ENCODE measurements at places on chromosomes 4 and X.
A peak's percentile ranks its signal among the peaks of the same experiment; 100 is the strongest.

GRCh38 chr4:114368751-114369150, 229.9 kb upstream of the UGT8 start:
- DNase-seq, result no peak

- DNase-seq, result no peak
Measured at GRCh38 chr4:54229631-54230483, 764 bp downstream of the PDGFRA start.

GRCh38 chrX:50495616-50496015, 25.0 kb upstream of the DGKK start:
- no peak for DNase-seq

DNA sequence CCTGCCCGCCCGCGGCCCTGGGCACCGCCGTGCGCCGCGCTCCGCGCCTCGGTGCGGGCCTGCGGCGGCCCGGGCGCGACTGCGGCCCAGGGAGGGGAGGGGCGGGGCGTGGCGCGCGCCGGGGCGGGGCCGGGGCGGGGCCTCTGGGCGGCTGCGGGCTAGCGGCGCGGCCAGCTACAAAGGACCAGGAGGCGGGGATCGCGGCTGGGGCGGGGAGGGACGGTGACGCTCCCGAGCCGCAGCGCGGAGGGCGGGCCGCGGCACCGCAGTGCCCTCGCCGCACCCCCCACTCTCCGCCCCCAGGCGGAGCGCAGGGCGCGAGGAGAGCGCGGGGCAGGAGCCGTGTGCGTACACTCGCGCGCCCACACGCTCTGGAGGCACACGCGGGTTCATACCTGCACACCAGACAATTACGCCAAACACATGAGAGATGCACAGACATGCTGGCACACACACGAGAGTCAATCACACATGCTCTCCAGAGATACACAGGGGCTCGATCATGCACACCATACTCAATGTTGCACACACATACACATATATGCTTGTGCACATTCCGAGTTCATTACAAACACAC, at the start of gene CRMP1:
Gene CRMP1, minus strand, starts transcription at position 83 of the 577 bp plus-strand sequence. CDS start 117 bp downstream, outside the sequence.
- no peak for DNase-seq

- no peak for DNase-seq
Measured at GRCh38 chr4:57640391-57641100, 530.4 kb upstream of the IGFBP7 start.

DNA sequence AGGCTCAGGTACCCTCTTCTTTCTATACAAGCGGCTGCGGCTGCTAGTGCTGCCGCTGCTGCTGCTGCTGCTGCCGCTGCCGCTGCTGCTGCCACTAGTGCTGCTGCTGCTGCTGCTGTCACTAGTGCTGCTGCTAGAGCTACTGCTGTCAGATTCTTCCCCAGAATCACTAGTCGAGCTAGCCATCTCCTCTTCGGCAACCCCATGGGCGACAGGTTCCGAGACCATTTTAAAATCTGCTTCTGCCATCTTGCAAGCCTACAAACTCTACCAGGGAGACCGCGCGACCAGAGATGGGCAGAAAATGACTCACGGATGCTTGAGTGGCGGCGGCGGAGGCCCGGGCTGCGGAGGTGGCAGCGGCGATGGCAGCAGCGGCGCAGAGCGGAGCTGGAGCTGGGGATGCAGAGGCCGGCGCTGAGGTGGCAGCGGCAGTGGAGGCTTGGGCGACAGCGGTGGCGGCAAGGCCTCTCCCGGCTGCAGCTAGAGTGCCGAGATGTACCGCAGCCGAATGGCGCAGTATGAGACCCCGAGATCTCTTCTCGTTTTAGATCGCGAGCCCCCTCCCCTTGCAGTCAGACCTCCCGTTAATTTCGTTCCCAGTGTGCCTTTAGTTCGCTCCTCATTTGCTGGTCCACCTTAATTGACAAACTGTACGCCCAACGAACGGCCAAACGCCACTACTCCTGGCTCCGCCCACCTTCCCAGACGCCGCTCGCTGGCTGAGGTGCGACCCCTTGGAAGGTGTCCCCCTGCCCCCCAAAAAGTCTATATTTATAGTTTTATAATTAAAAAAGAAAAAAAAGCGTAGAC, at the start of gene NAP1L3:
Gene NAP1L3, minus strand, starts transcription at position 523 of the 813 bp plus-strand sequence. Its CDS starts 274 bp downstream, at position 249.
- DNase-seq, result no peak

GRCh38 chr4:2930135-2930757, 33.0 kb downstream of the NOP14 start:
- DNase-seq, result no peak

DNA sequence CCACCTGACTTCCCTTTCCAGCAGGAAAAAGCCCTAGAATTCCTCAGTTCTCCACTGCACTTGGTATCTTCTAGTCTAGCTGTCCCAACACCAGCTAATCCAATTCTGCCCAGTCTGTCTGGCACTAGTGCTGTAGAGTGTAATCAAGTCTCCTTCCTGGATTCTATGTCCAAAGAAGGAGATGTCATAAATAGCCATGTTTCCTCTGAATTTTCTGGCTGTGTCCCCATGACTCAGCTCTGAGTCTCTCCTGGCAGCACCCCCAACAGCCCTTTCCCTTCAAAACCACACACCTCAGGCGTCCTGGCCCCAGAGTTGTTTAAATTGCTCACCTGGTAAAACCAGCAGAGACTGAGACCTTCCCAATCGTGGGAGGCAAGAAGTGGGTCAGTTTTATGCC, 197.2 kb downstream of the GRXCR1 start:
- no peak for DNase-seq

- no peak for DNase-seq
Measured at GRCh38 chr4:82623121-82623683, 61.4 kb upstream of the TMEM150C start.

GRCh38 chr4:16082426-16083240, 1.2 kb downstream of the PROM1 start:
- no peak for DNase-seq

GRCh38 chrX:68897118-68897945, 68.5 kb downstream of the EFNB1 start:
- DNase-seq, result peak; percentile 72

DNA sequence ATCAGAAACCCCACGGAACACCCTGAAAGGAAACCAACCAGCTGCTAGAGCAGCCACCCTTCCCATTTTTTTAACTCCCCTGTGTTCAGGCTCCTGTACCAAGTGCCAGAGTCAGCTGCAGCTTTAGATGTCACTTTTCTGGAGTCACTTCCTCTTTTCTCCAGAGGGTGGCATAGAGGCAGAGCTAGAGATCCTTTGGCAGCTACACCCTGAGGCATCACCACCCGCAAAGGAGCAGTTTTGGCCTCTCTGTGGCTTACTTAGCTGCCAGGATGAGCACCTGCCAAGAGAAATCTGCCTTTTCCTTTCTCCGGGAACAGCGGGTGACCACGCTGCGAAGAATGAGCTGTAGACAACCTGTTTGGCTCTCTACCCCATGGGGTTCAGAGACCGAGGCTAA, 58.0 kb upstream of the CHRDL1 start:
- peak; percentile 13 for DNase-seq

- no peak for DNase-seq
Measured at GRCh38 chr4:165060938-165061337, 7.3 kb downstream of the TRIM75 start.

DNA sequence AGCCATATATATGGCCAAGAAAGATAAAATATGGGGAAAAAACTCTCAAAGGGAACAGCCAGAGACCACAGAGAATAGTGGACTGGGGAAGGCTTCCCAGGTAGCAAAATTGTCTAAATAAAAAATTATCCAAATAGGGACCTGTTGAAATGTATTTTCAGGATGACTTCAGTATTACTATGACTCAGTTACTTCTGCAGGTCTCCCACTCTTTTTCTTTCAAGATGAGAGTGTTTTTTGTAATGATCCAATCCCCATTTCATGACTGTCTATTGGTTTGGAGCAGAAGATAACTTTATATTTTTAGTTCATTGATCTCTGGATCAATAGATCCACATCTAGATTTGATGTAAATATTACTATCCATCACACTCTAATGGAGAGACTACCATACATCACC, 372.1 kb upstream of the EMCN start:
- no peak for DNase-seq

DNA sequence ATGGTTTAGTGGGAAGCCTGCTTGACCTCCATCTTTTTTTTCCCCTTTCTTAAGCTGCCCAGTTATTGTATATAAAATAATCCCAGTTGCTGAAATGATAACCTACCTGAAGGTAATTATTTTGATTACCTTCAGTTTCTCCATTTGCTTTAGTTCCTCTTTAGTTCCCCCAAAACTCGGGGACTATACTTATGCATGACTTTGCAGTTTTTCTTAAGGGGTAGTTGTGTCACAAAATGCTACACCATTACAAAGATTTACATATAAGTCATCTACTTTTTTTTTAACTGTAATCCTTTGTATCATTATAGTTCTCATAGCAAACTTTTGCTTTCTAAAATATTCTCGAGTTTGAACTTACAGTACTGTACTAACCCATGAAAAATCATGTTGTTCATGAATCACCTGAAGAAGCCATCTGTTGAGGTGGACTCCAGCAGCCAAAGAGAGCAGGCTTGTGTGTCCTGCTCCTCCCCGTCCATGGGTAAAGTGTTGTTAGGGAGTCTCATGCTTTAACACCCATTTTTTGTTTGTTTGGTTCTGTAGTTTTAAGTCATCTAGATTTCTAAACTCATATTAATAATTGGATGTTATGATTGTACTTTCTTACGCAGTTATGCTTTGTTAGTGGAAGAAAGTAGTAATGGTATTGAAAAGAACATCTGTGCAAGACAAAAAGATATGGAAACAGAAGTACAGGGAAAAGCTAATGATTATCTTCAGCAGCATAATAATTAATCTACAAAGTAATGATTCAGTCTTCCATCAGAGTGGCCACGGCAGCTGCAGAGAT, 34.6 kb downstream of the HADH start:
- no peak for DNase-seq

GRCh38 chr4:112296949-112297880, at the start of gene ALPK1:
TSS of gene ALPK1 (plus strand) at chr4:112297369.
- DNase-seq, result no peak

GRCh38 chr4:154084864-154085263, 296.0 kb upstream of the SFRP2 start:
- DNase-seq, result no peak

- no peak for DNase-seq
Measured at GRCh38 chr4:91198951-91199350, 1071.8 kb downstream of the CCSER1 start.

DNA sequence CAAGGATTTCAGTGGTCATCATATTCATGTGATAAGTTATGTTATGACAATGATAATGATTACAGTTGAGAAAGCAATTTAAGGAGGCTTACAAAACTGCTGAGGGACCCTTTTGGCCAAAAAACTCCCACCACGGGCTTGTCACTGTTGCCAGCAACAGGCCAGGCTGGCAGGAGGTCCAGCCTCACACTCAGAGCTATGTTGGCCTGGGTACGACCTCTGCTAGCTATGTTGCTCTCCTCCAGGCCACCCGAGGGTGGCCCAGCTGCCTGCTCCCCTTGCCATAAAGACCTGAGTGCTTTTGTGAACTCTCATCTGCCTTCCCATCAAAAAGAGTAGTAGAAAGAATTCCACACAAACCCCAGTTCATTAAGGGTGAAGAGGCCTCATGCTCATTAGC, 52.0 kb downstream of the MID1 start:
- no peak for DNase-seq

DNA sequence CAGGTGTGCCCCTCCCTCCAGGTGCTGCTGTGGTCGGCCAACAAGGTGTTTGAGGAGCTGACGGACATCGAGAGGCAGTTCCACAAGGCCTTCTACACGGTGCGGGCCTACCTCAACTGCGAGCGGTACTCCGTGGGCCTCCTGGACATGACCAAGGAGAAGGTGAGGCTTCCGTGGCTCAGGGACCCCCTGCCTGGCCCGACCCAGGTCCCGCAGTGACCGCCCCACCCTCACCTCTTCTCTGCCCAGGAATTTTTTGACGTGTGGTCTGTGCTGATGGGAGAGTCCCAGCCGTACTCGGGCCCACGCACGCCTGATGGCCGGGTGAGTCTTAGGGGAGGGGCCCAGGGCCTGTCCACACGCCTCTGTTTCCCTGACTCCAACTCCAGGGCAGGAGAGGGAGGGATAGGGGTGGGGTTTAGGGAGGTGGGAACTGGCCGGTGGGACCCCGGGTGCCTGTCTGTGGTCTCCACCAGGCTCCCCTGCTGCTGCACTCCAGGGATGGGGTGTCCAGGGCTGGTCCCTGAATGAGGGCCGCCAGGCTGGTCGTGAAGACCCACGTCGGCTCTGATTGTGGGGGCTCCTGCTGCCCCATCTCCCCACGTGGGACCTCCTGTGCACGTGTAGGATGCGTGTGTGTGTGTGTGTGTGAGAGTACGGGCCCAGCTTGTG, 20.1 kb downstream of the ATP5ME start:
- no peak for DNase-seq

DNA sequence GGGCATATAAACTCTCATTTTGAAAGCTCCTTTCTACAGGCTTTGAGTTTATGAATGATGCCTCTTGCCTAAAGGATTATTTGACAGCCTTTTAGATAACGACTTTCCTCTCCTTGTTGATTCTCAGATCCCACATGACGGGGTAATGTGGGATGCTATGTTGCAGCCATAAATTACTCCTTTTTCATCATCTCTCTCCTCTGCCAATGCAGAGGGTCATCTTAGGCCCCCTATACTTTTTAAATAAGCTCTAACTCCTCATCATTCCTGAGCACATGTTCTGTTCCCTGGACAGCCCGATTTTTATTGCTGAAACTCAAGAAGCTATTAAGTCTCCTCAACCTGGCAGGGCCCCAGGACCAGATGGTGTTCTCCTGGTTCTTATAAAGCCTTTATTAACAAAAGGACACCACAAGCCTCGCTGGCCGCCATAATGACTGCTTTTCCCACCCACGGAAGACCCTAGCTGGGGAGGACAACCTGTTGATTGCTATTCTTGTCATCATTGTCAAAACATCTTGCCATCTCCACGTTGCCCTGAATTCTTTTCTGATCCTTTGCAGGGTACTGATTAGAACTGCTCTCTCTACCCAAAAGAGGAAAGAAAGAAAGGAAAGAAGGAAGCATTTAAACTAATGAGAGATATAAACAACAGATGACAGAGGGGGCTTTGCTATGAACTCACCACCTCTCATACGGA, 150.7 kb downstream of the DHX15 start:
- no peak for DNase-seq

GRCh38 chr4:2798399-2799223, 5.7 kb downstream of the SH3BP2 start:
- peak; percentile 61 for DNase-seq

GRCh38 chrX:103845165-103845653, 13.2 kb upstream of the RAB9B start:
- peak; percentile 30 for DNase-seq

DNA sequence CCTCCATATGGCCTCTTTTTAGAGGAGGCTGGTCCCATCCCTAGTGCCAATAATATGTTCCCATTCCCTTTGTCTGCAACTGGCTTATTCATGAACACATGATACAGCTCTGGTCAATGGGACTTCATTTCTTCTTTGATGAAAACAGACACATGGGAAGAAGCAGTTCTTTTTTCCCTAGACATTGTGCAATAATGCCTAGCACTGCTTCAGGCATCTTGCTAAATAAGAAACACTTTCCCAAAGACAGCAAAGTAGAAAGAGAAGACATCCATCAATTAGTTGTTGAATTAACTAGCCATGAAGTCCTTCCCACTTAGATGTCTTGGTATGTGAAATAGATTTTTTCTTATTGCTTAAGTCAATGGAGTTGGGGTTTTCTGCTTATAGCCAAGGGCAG, 40.1 kb upstream of the TRPC3 start:
- DNase-seq, result no peak

- DNase-seq, result no peak
Measured at GRCh38 chr4:109233570-109233969, 68.9 kb downstream of the COL25A1 start.

GRCh38 chrX:22445880-22446279, 173.2 kb downstream of the CBLL2 start:
- DNase-seq, result no peak
